ENCODE measurements at places on chromosomes 2 and 18.

DNA sequence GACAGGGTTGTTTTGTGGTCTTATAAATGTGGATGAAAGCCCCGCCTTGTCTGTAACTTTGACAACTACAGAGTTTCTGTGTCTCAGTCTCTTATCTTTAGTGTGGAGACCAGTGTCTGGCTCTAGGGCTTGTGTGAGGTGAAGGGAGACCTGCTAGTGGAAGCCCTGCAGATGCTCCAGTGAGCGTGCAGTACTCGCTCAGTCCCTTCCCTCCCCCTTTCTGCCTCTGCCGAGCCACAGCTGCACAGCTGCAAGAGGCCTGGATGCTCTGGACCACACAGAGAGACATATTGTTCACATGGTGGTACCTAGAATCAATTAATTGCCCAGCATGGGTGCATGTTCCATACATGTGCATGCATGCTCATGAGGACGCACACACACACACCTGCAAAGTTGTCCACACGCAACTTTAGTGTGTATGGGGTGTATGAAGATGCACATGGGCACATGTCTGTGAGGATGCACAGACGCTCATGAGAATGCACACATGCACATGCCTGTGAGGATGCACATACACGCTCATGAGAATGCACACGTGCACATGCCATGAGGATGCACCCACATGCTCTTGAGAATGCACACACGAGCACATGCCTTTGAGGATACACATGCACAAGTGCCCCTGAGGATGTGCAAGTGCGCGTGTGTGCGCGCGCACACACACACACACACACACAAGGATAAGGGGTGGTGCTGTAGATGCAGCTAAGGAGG, 282.1 kb upstream of the HS6ST1 start:
- no peak for DNase-seq

- no peak for DNase-seq
These were observed 33.7 kb upstream of the ACVR1C start for GRCh38 chr2:157662401-157662800.

GRCh38 chr2:212133337-212133736, 405.3 kb downstream of the ERBB4 start:
- no peak for DNase-seq

DNA sequence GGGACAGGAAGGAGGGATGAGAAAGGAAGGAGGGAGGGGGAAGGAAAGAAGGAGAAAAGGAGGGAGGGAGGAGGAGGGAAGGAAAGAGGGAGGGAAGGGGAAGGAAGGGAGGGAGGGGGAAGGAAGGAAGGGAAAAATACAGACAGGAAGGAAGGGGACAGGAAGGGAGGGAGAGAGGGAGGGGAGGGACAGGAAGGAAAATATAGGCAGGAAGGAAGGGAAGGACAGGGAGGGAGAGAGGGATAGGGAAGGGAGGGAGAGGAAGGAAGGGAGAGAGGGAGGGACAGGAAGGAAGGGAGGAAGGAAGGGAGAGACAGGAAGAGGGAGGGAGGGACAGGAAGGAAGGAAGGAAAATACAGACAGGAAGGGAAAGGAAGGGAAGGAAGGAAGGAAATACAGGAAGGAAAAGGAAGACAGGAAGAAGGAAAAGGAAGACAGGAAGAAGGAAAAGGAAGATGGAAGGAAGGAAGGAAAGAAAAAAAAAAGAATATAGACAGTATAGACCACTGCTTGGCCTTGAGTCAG, 63.6 kb downstream of the FEZ2 start:
- no peak for DNase-seq

GRCh38 chr18:75467281-75467795, 39.8 kb upstream of the SMIM21 start:
- DNase-seq = no peak

DNA sequence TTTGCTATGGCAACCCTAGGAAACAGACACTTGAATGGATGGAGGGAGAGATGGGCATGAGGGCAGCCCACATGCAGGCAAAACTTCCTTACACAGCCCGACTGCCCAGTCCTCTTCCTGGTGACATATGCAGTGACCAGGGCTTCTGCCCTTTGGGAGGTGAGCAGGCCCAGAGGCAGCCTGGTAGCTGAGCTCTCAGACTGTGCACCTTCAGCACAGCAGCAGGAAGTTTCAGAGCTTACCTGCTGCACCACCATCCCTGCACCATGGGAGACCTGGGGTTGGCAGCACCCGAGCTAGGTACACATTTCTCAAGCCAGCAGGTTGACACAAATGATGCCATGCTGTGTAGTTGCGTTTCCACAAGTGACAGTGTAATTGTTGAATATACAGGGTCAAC, 97.6 kb upstream of the LMAN1 start:
- DNase-seq = no peak

DNA sequence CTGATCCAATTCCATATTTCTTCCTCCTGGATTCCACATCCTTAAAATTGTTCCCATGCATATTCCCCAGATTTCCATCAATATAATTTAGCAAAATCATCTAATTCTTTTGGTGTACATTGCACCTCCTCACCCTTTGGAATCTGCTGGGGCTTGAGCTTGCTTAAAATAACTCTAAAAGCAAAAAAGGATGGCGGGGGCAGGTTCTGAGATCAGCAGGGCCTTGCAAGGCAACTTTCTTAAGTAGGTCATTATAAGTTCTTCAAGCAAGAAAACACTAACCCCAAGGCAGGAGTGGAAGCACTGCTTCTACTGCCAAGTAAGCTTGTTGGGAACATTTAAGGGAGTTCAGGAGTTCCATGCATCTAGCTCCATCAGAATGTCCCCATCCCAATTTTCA, 254.3 kb upstream of the CCDC68 start:
- no peak for DNase-seq
